ENCODE measurements at places on chromosomes 3 and 15.

GRCh38 chr3:71978150-71978721, 193.3 kb upstream of the PROK2 start:
- DNase-seq: no peak

GRCh38 chr3:46537779-46538178, 28.3 kb downstream of the LRRC2 start:
- no peak for DNase-seq

GRCh38 chr3:127091376-127091775, 101.6 kb upstream of the PRR23E start:
- no peak for DNase-seq

GRCh38 chr3:8856071-8856470, 86.7 kb upstream of the OXTR start:
- no peak for DNase-seq

- peak; percentile 90 for DNase-seq
Measured at GRCh38 chr3:151445273-151446001, 15.4 kb downstream of the IGSF10 start.
